ENCODE measurements at places on chromosomes 2 and 18.

DNA sequence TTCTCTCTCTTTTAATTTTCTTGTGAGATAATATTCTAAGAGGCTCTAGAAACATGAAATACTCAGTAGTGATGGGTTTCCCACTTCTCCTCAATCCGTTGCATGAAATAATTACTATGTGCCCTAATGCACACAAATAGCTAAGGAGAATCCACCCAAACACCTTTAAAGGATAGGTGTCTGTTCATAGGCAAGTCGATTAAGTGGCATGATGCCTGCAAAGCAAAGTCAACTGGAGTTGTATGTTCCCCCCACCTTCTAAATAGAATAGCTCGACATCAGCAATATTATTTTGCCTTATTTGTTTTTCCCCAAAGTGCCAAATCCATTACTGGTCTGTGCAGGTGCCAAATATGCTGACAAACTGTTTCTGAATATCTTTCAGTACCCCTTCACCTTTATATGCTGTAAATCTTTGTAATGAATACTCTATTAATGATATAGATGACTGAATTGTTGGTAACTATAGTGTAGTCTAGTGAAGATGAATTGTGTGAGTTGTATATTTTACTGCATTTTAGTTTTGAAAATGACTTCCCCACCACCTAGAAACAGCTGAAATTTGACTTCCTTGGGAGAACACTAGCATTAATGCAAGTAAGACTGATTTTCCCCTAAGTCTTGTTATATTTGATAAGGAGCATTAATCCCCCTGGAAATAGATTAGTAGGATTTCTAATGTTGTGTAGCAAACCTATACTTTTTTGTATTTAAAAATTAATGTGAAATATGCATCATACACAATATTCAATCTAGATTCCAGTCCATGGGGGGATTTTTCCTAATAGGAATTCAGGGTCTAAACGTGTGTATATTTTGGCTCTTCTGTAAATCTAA, 9.0 kb downstream of the TBR1 start:
- DNase-seq: no peak

DNA sequence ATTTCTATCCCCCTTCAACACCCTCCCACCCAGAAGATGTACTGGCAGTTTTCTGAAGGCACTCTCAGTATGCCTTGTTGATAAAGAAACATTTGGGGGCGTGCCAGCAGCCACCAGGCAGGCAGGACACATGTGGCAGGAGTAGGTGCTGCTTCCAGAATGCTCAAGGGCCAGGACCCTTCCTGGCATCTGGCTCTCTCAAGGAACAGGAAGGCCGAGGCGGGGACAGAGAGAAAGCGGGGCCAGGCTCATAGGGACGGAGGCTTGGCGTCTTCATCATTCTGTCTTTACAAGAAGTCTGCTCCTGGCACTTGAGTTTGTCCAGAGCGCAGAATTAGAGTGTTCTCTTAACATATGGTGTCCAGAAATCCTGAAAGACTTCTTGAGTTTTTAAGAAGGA, 121.6 kb downstream of the FAM210A start:
- DNase-seq: no peak

GRCh38 chr2:191190435-191190834, 39.6 kb upstream of the STAT4 start:
- no peak for DNase-seq

DNA sequence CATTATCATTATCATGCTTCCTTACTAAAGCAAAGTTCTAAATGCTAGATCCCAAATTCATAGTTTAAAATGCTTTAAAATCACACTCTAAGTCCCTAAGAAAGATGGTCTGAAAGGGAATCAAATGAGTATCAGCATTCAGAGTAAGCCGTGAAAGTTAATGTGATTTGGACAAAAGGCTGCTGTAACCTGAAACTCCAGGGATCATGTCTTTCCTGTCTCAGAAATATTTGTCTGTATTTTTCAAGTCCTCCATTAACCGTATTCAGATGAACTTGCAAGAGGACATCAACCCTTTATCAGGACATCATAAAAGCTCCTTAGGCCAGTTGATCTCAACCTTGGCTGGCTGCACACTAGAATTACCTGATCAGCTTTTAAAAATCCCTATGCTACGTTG, 324.3 kb upstream of the PKDCC start:
- no peak for DNase-seq

- no peak for DNase-seq
Observed at GRCh38 chr18:76075777-76076176, 419.3 kb downstream of the ZNF516 start.

DNA sequence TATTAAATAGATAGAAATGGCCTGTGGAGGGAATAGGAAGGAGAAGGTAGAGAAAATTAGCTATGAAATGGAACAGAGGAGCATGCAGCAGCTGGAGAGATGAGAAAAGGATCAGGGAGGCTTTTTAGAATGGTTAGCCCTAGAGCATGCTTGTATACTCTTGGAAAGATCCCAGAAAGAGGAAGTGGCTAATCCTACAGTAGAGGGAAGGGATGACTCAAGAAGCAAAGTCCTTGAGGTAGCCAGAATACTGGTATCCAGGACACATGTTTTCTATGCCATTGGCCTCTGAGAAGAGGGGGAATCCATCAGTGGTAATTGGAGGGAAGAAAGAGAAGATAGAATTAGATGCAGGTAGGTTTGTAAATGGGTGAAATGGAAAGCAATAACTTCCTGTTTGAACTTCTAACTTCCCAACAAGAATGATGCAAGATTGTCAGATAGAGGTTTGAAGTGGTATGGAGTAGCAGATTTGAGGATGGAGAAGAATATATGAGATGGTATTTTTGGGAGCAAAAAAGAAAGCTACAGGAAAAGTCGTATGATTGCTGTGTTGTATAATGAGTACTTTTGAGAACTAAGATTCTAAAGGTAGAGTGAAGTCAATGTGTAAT, 17.1 kb upstream of the OSBPL6 start:
- no peak for DNase-seq

GRCh38 chr18:3014503-3015203, 1.7 kb upstream of the LPIN2 start:
- no peak for DNase-seq

DNA sequence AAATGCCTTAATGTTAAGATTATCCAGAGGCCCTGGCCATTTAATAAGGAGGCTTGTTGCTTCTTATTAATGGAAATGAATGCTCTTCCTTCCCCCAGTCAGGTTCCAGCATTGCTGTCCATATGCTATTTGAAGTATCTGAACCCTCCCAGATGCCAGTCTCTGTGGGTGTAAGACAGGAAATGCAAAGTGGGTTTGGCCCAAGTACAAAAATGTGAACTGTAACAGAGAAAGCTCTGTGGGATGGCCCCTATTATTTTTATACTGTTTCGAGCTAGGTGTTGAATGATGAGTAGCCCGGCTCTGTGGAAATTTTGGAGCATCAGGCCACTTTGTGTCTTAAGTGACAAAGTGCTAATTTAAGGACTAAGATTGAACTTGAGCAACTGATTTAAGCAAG, 141.0 kb downstream of the UXS1 start:
- no peak for DNase-seq

- DNase-seq: no peak
Observed at GRCh38 chr2:240395448-240395847, 40.0 kb upstream of the GPC1 start.

- no peak for DNase-seq
Observed at GRCh38 chr2:72271766-72272641, 124.3 kb upstream of the CYP26B1 start.

DNA sequence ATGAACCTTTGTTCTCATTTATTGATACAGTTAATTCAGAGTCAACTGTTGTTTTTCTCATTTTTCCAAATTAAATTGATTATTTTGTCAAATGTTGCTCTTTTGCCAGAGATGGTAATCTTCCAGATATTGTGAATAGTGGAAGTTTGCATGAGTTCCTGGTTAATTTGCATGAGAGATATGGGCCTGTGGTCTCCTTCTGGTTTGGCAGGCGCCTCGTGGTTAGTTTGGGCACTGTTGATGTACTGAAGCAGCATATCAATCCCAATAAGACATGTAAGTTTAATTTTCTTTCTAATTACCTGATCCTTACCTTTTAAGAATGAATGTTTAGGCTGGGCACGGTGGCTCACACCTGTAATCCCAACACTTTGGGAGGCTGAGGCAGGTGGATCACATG, 7.8 kb downstream of the CYP20A1 start:
- no peak for DNase-seq
